Aorta (tissue), 5 donors: ENCODE measurements at places on chromosomes 5 and 9. TPM values are rescaled to one million over a fixed set of nuclear protein-coding genes. Genes with fewer than 3 reads are reported as not detected.

- no peak for DNase-seq
Observed at GRCh38 chr5:60945813-60946187, 795 bp downstream of the NDUFAF2 start.

Gene RASEF
- 0.06 TPM for total RNA-seq

- DNase-seq, result peak; percentile 69
Observed at GRCh38 chr5:150069672-150070627, 16.4 kb downstream of the CSF1R start.

GRCh38 chr9:16205455-16205854 is 652.6 kb downstream of the CCDC171 start:
- no peak for DNase-seq

Gene C9orf43
- 0.18 TPM for total RNA-seq

Gene ANKRD34B
- not detected for total RNA-seq

Gene OR1J2
- not detected for total RNA-seq

Gene LHX6
- total RNA-seq, result 12.2 TPM

DNA sequence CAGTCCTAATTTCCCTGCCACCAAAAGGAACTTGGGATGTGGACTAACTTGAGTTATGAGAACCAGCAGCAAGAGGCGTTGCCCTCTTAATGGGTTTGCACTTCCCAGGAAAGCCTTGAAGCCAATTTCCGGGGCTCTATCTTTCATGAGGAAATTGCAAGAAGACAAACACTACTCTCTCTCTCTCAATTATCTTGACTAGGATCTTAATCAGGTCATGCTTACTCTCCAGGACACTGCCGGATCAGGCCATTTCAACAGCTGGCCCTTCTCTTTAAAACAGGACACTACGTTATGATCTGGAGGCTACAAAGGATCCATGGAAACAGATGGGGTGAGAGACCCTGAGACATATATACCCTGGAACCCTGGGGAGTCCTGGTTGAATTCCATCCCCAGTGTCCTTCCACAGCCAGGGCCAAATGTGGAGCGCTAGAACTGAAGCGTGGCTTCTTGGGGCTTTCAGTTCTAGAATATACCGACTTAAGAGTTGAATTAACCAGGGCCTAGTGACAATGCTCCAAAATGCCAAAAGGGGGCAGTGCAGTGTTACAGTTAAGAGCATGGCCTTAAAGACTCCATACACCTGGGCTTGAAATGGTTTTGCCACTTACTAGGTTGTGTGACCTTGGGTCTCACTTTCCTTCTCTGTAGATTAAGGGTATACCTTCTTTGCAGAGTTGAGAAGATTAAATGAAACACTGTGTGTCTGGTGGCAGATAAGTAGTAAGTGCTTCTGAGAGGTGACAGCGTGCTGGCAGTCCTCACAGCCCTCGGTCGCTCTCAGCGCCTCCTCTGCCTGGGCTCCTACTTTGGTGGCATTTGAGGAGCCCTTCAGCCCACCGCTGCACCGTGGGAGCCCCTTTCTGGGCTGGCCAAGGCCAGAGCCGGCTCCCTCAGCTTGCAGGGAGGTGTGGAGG is 21.1 kb downstream of the FAM219A start:
- no peak for DNase-seq

DNA sequence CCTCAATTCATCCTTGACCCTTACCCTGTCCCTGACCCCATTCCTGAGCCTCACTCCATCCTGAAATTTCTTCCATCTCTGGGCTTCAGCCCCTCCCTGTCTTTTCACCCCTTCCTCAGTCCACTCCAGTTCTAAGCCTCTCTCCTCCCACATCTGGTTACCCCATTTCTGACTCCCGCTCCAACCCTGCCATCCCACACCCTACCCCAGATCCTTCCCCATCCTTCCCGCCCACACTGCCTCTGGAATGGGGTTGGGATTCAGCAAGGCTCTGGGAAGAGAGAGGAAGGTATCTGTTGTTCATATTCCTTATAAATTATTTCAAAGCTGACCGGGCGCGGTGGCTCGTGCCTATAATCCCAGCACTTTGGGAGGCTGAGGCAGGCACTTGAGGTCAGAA is 29.9 kb upstream of the MVB12B start:
- no peak for DNase-seq

DNA sequence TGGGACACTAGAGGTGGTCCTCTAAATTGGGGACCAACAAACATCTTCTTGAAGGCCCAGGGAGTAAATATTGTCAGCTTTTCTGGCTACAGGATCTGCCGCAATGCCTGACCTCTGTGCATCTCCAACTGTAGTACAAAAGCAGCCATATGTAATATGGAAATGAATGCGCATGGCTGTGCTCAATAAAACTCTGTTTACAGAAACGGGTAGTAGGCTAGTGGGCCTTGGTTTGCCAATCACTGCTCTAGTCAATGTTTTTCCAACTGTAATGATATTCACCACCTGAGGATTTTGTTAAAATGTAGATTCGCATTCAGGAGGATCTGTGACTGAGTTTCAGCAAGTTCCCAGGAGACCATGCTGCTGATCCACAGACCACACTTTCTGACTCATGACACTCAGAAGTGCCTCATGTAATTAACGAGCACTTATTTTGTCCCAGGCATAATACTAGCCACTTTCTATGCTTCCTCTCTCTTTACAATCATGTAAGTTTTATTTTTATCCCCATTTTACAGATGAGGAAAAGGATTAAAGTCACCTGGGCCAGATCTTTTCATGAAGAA is 96.9 kb downstream of the MED27 start:
- no peak for DNase-seq
